ENCODE measurements at places on chromosomes 6 and 20.

GRCh38 chr6:76275746-76276145 is 203.3 kb upstream of the IMPG1 start:
- DNase-seq = no peak

DNA sequence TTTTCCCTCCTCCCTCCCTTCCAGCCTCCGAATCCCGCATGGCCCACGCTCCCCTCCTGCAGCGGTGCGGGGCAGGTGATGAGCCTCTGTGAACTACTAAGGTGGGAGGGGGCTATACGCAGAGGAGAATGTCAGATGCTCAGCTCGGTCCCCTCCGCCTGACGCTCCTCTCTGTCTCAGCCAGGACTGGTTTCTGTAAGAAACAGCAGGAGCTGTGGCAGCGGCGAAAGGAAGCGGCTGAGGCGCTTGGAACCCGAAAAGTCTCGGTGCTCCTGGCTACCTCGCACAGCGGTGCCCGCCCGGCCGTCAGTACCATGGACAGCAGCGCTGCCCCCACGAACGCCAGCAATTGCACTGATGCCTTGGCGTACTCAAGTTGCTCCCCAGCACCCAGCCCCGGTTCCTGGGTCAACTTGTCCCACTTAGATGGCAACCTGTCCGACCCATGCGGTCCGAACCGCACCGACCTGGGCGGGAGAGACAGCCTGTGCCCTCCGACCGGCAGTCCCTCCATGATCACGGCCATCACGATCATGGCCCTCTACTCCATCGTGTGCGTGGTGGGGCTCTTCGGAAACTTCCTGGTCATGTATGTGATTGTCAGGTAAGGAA is at the start of gene OPRM1:
Gene OPRM1, plus strand, starts transcription at position 10 of the 612 bp plus-strand sequence. Its CDS starts 305 bp downstream, at position 315.
- no peak for DNase-seq

DNA sequence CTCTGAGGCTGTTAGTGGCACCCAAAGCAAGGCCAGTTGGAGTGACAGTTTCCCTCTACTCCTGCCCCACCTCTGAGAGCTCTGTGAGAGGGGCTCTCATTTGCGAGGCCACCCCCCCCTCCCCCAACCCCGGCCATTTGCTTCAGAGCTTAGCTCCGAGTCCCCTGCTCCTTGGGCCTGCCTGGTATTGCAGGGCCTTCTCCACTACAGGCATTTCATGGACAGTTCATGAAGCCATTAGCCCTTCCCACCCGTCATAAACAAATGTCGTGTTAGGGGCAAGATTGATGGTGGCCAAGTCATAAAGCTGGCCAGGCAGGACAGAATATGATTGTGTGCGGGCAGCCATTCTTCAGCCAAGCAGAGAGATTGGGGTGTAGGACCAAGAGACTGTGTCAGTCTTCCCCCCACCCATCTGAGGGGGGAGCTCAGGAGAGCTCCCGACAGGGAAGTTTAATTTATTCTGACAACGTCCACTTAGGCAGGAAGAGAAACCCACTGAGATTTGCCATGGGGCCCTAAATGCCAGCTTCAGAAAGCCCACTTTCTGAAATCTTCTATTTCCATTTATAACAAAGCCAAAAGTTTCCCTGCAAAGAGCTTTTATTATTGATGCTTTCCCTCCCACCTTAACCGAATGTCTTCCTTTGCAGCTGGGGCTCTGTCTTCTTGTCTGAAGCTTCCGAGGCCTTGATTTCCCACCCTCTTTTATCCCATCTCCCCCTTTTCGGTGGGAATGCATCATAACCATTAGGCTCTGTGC is 7.2 kb downstream of the FOXC1 start:
- no peak for DNase-seq

- DNase-seq = no peak
Observed at GRCh38 chr6:134080171-134080795, 27.9 kb upstream of the SLC2A12 start.

GRCh38 chr6:157688275-157688959 is 134.6 kb upstream of the SNX9 start:
- DNase-seq = no peak

DNA sequence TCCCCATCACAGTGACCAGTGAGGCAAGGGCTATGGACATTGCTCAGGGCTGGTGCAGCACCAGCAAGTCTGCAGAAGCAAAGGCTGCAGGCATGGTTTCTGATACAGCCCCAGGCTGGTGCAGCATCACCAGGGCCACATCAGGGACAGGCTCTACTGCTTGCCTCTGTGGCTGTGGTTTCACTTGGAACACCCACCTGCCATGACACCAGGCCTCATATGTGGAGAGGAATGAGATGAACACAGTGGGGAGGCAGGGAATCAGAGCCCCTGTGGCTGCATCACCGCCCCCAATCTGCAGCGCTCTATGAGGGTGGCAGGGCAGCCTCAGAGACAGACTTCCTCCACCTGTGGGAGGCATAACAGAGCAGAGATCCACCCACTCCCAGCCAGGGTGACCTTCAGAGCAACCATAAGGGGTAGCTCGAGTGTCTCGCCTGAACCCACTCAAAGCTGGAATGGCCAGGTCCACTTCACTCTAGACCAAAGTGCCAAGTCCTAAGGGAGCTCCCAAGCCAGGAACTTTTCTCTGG is 7.9 kb downstream of the RING1 start:
- DNase-seq = no peak

- DNase-seq = no peak
Observed at GRCh38 chr6:3943331-3943765, 94.2 kb downstream of the FAM50B start.

GRCh38 chr6:170455335-170455979 is 97.7 kb downstream of the PSMB1 start:
- no peak for DNase-seq

- DNase-seq = no peak
Observed at GRCh38 chr6:140069576-140069975, 695.1 kb upstream of the CITED2 start.

Measured in AG04450 (cell line).